ENCODE measurements at places on chromosomes 5 and 9. TPM values are rescaled to one million over a fixed set of nuclear protein-coding genes. Genes with fewer than 3 reads are reported as not detected.

Gene PCDHGA1
- under 0.01 TPM for total RNA-seq

Gene TMEM174
- not detected for total RNA-seq

Gene PCDHB3
- 3.8 TPM for total RNA-seq

Gene SSNA1
- 57.5 TPM for total RNA-seq

Gene RNF44
- total RNA-seq, result 10.3 TPM

Gene APBA1
- total RNA-seq, result 5.5 TPM

Gene BAAT
- not detected for total RNA-seq

Gene SH3GL2
- total RNA-seq, result not detected

Gene TGFBI
- total RNA-seq, result 189 TPM

Gene HTR1A
- total RNA-seq, result not detected

Gene VLDLR
- total RNA-seq, result 8.8 TPM

Gene ZNG1A
- total RNA-seq, result 27.7 TPM

Gene SLC1A1
- 7.0 TPM for total RNA-seq

Gene CDH9
- total RNA-seq, result not detected

Gene ARHGEF28
- total RNA-seq, result 23.1 TPM

Gene ANKRD31
- 0.49 TPM for total RNA-seq

Gene SH3TC2
- 0.33 TPM for total RNA-seq

Gene CNTFR
- total RNA-seq, result 130 TPM

Gene CD72
- 3.3 TPM for total RNA-seq

Gene NUTM2F
- total RNA-seq, result not detected

Gene SPATA31D4
- total RNA-seq, result not detected

Gene FBP1
- 160 TPM for total RNA-seq

Gene AGXT2
- not detected for total RNA-seq

Gene SLC6A18
- not detected for total RNA-seq

Gene ASPN
- total RNA-seq, result 18.4 TPM

Gene TXNDC8
- total RNA-seq, result not detected

Gene SIT1
- total RNA-seq, result 3.8 TPM

Gene SLC27A6
- not detected for total RNA-seq

Gene PROB1
- total RNA-seq, result 0.22 TPM

Gene STK32A
- total RNA-seq, result 3.6 TPM

Gene SLC46A2
- not detected for total RNA-seq

Gene NMUR2
- not detected for total RNA-seq

Gene IL17B
- not detected for total RNA-seq
